ENCODE measurements at places on chromosomes 5 and 9.

DNA sequence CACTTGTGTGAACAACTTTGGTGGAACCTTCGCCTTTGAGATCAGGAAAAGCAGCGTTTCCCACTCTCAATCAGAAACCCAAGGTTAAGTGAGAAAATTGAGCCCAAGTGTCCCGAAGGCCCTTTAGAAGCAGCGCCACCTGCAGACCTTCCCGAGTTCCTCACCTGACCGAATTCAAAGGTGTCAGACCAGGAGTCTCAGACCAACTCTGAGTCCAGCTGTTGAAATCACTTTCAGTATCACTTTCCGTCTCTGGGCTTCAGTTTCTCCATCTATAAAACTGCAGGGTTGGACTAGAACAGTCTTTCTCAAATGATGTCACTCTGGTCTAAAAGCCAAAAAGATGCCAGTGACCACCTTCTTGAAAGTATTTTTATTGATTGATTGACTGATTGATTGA, 31.7 kb upstream of the GRHPR start:
- no peak for DNase-seq

- DNase-seq, result no peak
Measured at GRCh38 chr9:20728493-20729220, 44.6 kb downstream of the FOCAD start.

- no peak for DNase-seq
Measured at GRCh38 chr5:37869216-37869615, 29.4 kb upstream of the GDNF start.

DNA sequence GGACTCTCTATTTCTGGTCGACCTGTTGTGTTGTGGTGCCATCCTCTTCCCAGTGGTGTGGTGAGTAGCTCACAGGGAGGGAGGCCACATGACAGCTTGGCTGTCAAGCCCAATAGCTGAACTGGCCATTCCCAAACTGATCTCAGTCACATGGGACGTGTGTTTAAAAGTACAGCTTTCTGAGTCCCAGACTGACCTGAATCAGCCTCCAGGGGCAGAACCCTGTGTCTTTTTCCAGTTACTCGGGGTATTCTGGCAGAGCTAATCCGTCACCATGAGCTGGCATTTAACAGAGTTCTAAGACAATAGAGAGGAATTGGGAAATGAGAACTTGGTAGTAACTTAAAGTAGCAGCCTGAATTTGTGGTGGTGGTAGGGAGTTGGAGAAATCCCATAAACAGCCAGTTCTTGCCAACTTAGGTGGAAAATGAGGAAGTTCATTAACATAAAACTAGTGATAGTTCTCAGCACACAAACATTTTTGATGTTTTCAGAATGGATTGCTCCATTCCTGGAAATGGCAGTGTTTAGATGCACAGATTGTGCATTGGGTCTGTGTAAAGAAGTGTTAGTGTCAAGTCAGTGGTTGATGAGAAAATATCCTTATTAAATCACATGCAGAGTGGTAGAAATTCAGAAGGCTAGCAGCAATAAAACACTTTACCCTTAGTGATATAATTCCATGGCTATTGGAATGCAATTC, 50.9 kb downstream of the GPR107 start:
- DNase-seq, result no peak

DNA sequence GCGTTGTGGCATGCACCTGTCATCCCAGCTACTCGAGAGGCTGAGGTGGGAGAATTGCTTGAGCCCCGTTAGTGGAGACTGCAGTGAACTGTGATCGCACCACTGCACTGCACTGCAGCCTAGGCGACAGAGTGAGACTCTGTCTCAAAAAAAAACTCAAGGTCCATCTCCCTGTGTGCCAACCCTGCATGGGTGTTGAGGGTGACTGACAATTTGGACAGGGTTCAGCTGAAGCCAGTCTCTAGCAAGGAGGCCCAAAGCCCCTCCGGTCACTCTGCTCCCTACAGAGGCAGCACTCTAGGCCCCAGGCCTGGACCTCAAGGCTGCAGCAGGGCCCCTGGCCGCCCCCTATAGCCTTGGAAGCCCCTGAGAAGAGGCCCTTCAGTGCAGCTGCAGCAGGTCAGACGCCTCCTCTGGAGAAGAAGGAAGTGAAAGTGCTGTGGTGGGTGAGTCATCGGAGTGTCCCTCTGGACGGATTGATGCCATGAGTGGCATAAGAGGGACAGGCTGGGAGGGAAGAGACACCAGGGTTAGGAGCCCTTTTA, 39.2 kb upstream of the NEK6 start:
- no peak for DNase-seq

- DNase-seq, result no peak
Measured at GRCh38 chr5:113761594-113761993, 248.1 kb downstream of the YTHDC2 start.

GRCh38 chr9:38018958-38019602, 49.9 kb downstream of the SHB start:
- DNase-seq, result no peak
